ENCODE measurements at places on chromosomes 1 and 21.

DNA sequence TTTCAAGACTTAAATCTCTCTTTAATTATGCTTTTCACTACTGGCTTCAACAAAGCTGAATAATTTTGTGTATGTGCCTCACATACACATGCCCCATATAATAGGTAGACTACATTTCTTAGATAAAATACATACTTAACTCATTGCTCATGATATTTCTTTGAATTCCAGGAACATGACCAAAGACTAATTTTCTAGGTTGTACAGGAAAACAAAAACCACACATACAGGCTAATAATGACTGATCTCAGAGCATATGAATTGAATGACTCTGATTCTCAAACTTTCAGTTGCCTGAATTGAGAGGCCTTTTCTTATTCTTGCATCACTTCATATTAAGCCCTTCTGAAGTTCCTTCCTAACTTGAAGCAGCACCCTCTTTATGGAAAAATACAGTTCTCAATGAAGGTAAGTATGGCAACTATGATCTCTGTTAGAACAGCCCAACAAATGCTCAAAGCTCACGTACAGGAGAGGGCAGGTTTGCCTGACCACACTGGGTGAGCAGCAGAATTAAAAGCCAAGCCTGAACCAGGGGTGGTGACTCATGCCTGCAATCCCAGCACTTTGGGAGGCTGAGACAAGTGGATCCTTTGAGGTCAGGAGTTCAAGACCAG is 22.6 kb upstream of the UAP1 start:
- DNase-seq: peak; percentile 75

DNA sequence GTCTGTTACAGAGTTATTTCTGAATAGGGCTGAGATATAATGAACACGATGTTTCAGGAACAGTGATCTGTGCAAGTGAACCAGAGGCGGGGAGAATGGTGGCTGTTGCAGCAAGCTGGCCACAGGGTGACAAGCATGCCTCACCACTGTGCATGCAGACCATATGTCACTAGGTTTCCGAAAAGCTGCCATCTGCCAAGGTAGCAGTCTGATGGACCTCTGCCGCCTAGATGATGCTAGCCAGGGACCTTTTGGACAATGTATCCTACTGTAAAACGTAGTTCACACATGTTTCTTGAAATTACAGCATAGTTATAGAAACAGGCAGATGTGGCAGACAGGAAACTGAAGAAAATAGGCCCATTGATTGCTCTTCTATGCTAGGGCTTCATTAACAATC is 204.2 kb upstream of the RRP15 start:
- no peak for DNase-seq

DNA sequence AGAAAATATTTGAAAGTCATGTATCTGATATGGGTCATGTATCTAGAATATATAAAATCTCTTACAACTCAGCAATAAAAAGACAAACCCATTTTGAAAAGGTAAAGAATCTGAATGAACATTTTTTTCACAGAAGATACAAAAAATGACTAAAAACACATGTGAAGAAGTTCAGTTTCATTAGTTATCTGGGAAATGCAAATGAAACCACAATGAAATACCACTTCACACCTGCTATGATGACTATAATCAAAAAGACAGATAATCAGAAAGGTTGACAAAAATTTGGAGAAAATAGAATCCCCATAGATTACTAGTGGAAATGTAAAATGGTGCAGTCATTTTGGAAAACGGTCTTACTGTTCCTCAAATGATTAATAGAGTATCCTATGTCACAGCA is 631.0 kb downstream of the MRPL39 start:
- no peak for DNase-seq

GRCh38 chr1:200483491-200484143 is 73.8 kb upstream of the ZNF281 start:
- peak; percentile 92 for DNase-seq

DNA sequence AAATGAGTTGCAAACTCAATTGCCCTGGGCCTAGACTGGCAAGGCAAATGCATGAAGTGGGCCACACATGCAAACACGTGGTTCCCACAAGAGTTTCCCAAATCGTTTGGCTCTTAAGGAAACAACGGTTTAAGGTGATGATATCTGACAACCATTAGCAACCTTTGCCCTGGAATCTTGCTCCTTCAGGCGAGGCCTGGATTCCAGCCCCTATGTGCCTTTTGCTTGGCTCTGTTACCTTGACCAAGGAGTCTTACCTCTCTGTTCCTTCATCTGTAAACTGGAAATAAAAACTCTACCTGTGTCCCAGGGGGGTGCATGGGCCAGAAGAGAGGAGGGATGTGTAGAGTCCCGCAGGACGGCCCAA is 72.1 kb upstream of the CASZ1 start:
- DNase-seq: no peak

- no peak for DNase-seq
Measured at GRCh38 chr1:25568834-25569596, 25.6 kb downstream of the LDLRAP1 start.

DNA sequence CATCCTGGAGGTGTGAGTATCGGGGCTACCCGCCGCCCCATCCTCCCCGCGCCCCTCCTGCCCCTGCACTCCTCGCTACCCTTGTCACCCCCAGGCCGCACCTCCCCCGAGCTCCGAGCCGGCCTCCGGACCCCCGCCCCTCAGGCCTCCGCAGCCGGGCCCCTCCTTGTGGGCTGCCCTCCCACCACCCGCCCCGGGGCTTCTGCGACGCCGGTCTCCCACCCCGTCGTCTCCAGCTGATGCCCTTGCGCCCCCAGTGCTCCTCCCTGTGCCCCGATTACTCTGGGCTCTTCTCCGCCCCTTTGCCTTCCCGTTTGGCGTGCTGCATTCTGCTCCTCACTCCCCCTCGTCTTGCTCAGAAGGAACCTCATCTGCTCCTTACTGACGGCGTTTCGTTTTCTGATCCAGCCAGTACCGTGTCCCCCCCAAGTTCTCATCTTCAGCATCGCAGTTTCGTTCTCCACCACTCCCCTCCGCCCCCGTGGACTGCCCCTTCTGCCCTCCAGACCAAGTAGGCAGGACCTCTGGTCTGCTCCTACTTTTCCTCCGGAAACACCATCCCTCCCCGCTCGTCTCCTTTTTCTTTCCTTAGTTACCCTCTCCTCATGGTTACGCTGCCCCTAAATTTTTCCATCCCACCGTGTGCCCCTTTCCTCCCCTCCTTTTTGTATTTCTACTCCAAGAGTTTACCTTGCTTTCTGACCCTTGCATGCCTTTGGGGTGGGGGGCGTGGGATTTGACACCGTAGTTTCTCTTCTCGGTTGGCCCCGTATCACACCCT is 841 bp downstream of the SNX27 start:
- no peak for DNase-seq

- no peak for DNase-seq
Measured at GRCh38 chr1:173986951-173987350, 35.2 kb downstream of the RC3H1 start.

DNA sequence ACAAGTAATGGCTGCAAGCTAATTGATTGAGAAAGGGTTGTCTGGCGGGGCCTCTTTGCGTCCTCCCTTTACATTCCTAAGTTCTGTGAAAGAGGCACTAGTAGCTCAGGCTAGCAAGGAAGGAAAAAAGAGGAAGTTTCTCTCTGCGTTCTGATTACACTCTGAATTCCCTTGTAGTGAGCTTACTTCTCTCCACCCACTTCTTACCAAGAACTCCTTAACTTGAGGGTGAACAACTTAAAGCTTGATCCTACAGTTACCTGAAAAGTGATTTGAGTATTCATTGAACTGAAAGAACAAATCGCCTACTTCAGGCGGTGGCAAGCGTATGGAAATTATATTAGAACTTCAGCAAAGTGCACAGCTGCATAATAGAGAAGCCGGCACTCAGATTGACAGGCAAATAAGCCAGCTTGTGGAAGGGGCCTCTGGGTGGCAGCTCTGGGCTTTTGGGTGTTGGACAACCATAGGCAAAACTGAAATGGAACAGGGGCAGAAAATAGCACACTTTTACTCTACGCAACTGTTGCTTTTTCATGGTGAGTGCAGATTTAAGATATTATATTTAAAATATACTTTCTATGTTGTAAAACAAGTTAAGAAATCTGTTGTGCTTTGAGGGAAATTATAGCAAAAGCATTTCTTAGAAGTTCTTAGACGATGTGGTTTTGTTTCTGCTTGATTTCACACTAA is 464.5 kb downstream of the USP25 start:
- DNase-seq: no peak

GRCh38 chr1:110424699-110425611 is 17.5 kb upstream of the LAMTOR5 start:
- no peak for DNase-seq

DNA sequence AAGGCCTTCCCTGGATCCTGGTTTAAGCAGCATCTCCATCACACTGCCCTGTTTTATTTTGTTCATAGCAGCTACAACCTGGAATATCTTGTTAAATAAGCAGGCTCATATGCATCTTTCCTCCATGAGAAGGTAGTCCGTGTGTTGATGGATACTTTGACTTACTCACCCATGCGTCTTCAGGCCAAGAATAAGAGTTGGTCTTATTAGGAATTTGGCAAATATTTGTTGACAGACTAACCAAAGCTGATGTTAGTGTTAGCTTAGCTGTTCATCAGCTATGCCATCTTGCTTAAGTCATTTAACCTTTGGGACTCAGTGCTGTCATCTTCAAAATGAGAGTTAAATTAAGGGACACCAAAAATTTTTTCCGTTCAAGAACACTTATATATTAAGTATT is 59.2 kb downstream of the SASS6 start:
- no peak for DNase-seq

DNA sequence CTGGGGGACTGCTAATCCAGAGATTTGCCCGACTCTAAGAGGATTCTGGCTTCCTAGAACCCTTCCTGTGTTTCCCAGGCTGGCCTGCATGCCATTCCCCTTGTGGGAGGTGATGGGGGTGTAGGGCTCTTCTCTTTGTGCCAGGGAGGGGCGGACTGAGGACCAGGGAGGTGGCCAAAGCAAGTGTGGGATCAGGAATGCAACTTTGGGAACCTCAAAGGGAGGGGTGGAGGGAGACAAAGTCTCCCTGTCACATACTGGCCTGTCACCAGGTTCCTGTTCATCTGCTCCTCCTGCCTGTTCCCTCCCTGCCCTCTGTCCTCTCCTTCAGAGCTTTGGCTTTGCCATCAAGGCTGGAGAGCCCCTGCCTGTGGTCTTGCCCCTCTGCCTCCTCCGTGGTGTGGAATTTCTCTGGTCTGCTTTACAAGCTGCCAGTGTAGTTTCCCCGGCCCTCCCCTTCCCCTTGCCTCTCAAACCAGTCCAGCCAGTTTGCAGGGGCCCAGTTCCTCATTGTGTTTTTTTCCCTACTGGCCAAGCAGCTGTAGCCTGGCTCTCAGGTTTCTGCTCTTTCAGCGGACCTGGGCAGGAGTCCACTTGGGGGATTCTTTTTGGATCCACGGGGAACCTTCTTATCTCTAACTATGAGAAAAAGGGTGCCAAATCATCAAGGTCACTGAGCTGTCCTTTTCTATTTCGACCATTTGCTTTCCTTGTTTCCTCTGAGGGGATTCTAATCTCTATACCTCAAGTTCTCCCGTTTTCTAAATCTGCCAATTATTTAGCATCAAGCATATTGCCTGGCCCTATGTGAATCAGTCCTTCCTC is 1.8 kb downstream of the CGN start:
- no peak for DNase-seq

DNA sequence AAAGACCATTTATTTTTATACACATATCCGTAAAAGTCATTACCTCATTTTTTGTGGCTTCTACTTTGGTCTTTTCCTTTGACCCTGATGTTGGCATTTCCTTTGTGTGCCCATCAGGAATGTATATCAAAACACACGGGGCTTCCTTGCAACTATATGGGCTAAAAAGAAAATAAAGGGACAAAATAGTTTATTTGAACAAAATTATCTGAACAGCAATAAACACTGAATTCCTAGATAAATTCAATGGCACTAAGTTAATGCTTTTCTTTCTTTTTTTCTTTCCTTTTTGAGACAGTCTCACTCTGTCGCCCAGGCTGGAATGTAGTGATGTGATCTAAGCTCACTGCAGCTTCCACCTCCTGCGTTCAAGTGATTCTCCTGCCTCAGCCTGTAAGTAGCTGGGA is 45.2 kb downstream of the EPRS1 start:
- no peak for DNase-seq

DNA sequence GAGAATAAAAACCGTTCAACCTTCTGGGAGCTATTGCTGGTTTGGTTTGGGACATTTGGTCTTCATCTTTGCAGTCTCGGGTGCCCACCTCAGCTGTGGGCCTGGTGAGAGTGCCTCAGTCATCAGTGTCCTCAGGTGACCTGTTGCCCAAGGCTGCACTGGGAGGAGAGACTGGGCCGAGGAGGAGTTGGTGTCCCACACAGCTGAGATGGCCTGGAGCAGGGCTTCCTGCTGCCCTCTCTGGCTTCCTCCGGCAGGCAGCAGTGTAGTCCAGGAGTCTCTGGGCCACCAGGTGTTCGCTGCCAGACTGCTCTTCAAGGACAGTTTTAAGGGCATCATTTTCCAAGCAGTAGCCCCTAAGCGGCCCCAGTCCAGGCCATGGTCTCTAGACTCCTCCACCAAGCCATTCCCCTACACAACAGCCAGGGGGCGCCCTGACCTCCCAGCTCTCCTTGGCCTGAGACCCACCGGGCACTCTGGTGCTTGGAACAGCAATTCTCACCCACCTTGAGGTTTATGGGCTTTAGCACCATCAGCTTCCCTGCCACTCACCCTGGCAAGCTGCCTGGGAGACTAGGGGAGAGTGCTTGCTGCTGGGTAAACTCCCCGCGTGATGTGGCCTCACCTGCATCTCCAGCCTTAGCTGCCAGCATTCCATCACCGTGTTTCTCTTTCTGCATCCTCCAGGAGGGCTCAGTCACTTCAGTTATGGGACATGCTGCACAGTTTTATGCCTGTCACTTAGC is 9.1 kb upstream of the SYTL1 start:
- no peak for DNase-seq

DNA sequence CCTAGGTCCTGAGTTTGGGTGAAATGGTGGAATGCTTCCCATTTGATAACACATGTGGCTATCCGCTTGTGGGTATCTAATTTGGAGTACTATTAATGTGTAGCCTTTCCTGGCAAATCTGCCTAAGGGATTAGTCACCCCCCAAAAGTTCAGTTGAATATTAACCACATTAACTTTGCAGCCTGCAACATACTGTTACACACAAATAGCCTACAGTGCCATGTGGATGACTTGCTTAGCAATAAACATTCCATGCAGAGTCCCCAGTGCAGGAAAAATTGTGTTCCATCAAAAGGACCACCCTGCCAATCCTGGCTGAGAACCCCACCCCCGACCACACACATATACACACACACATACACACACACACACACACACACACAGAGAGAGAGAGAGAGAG is 303.3 kb upstream of the ESRRG start:
- no peak for DNase-seq

DNA sequence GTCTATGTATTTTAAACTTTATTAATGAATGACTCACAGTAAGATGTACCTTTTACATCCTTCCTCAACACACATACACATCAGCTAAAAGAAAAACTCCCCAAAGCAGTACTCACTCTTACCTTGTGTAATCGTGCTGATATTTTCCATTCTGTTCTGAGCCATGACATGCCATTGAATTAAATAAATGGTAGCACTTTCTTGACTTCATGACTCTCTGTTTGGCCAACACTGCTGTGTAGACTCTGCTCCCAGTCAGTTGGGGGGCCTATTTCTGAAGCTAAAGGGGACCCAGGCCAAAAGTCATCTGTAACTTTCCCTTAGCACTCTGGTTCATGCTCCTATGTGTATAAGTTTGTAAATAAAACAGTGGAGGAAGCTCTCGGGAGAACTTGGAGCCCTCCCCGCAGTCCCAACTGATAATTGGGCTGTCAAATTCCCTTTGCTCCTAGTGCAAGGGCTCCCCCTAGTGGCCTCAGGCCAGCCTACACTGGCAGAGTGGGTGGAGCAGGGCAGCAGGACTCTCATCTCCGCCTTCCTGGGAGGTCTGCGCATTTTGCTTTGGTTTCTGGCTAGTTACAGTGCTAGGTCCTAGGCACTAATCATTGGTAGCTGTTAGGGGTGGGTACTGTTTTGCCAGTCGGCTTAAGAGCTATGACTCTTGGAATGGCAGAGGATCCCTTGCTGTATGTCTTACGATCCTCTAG is 1.7 kb upstream of the FYB2 start:
- DNase-seq: peak; percentile 37
